Inflammatory macrophage treated with lipopolysaccharide for 1 hour (primary cell): ENCODE measurements at places on chromosomes 4 and X.

GRCh38 chr4:151799417-151800012, 38.7 kb upstream of the GATB start:
- DNase-seq, result no peak

DNA sequence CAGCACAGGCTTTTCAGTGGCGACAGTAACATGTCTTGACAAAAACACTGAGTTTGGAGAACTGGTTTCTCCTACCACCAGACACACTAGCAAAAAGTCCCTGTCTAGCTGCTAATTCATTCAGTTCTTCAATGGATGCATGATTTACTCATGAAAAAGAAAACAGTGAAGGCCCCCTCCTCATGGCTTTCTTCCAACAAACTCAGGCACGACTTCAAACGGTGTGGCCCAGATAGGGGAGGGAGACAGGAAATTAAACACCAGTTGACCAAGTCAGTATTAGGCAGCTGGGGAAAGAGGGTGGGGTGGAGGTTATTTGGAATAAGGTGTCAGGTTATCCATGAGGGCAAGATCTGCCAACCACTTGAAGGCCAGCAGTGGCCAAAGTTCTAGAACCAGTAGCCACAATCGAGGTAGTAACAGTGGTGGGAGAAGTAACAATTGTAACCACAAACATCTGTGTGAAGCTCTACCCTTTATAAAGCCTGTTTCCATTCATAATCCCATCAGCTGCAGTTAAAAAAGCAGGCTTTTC, 60.2 kb downstream of the SEPSECS start:
- DNase-seq, result no peak

- no peak for DNase-seq
Measured at GRCh38 chr4:25063116-25063515, 32.4 kb upstream of the LGI2 start.

GRCh38 chrX:72127332-72127731, 4.4 kb downstream of the RTL5 start:
- no peak for DNase-seq

DNA sequence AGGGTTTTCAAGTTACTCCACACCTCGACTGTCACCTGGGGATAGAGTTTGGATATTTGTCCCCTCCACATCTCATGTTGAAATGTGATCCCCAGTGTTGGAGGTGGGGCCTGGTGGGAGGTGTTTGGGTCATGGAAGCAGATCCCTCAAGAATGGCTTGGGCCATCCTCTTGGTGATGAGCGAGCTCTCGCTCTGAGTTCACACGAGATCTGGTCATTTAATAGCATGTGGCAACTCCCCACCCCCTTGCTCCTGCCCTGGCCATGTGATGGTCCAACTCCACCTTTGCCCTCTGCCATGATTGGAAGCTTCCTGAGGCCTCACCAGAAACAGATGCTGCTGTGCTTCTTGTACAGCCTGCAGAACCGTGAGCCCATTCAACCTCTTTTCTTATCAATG, 8.3 kb downstream of the CTAG1A start:
- DNase-seq, result no peak

DNA sequence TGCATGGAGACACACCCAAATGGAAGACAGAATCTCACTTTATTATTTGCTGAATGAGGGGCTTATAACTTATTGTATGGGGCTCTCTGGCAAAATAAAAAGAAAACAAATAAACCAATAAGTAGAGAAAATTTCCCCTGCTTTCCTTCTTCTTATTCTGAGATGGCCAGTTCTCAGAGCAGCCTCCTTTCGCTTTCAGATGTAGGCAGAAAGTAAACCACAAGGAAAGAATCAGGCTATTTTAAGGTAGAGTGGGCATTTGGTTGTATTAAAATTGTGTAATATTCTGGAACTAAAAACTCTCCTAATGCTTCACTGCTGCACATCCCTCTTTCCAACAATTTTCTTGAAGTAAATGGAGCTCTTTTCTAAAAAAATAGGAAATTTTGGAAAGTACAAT, 241.8 kb downstream of the GALNTL6 start:
- DNase-seq, result no peak

DNA sequence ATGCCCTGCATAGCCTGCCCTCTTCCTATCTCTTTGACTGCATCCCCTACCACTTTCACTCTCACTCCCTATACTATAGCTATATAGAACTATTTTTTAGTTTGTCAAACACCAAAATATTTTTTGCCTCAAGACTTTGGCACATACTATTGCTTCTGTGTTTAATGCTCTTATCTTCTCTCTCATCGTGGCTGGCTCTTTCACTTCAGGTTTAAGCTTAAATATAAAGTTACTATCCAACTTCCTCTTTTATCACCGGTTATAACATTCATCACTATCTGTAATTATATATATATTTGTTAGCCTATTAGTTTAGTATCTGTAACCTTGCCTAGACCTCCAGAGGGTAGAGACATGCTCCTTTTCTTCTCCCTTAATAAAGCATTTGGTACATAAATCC, 11.5 kb upstream of the HMGB2 start:
- DNase-seq, result no peak

DNA sequence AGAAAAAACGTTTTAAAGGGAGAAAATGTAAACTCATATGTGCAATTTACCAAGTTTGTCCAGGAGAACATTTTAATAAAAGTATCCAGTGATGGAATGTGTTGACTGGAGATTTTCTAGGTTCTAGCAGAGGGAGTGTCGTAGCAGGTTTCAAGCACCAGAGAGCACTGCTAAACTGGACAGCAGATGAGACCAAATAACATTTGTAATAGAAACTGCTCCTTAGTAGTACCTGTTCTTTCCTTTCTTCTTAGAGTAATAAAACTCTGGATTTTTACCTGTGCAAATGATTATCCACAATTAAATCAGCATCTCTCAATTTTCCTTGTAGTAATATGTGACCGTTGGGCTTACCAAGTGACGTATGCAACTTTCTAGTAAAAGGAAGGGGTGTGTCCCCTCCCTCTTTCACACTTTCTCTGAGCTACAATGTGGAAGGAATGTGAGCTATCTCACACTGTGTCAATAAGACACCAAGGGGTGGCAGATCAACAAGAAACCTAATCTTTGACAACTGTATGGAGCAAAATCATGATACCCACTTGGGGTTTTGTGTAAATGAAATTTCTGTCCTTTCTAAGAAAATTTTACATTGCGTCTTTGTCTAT, 9.5 kb downstream of the HPGDS start:
- DNase-seq, result no peak

DNA sequence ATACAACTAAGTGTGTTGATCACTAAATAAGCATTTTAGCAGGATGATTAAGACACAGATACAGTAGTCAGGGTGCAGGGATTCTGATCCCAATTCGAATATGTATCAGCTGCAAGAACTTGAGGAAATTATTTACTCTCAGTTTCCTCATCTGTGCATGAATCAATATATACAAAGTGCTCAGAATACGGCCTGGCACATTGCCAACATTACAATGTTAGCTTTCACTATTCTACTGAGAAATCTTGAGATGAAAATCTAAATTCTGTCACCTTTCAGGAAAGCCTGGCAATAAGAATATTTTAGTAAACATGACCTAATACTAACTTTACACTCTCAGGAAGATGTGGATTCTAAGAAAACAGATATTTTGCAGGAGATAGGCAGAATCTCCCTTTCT, 1001.6 kb upstream of the IGFBP7 start:
- no peak for DNase-seq

- no peak for DNase-seq
Measured at GRCh38 chrX:112746812-112747595, 67.3 kb upstream of the LHFPL1 start.

- DNase-seq, result no peak
Measured at GRCh38 chrX:3711331-3711917, 2.0 kb downstream of the PRKX start.

DNA sequence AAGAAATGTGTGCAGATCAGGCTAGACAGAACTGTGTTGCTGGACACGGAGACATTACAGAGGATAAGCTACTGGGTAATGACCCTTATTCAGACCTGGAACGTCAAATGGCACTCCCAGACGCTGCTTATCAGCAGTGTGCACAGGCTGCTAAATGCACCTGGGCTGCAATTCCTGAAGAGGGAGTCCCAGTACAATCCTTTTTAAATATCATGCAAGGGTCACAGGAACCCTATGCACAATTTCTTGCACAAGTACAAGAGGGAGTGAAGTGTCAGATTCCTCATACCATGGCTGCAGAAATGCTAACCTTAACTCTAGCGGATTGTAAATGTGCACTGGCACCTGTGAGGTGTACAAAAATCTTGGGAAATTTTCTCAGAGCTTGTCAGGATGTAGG, 16.9 kb downstream of the SPIN2B start:
- DNase-seq, result no peak

DNA sequence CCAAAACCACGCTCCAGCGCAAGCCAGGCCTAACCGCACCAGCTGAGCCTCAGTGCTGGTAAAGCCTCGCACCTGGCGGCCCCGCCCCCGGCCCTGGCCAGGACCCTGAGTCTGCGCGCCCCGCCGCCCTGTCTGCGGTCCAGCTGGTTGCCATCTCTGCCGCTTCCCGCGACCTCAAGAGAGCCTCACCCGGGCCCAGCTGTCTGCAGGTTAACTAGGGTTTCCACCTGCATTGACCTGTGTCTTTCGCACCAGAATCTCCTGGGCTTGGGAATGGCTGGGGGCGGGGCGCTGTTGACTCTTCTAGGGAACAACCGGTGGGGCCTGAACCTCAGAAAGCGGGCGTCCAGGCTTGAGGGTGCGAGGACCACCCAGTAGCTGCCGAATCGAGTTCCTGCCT, 207.7 kb upstream of the PRPS2 start:
- no peak for DNase-seq

DNA sequence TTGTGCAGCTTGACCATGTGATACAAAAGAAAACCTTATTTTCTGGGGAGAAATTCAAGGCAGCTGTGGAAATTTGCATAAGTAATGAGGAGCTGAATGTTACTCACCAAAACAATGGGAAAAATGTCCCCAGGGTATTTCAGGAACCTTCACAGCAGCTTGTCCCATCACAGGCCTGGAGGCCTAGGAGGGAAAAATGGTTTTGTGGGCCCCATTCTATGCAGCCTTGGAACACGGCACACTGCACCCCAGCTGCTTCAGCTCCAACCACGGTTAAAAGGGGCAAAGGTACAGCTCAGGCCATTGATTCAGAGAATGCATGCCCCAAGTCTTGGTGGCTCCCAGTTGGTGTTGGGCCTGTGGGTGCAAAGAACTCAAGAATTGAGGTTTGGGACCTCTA, 216.1 kb downstream of the MAGEE1 start:
- no peak for DNase-seq

DNA sequence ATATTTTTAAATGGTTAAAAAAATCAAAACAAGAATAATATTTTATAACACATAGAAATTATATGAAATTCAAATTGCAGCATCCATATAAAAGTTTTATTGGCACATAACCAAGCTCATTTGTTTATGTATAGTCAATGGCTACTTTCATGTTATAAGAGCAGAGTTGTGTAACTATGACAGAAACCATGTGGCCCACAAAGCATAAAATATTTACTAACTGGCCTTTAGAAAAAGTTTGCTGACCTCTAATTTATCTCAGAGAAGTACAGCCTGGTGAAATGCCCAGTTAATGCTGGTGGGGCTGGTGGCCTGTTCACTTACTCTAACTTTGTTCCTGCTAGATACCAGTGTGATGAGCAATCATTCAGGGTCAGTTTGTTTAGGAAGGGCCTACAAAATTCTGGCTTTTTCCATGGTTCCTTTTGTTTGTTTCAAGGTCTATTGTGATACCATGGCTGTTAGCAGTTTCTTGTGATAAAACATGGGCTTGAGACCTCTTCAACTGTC, 104.6 kb downstream of the PPP1R2C start:
- no peak for DNase-seq

- no peak for DNase-seq
Measured at GRCh38 chr4:1081689-1082040, 31.7 kb downstream of the RNF212 start.

DNA sequence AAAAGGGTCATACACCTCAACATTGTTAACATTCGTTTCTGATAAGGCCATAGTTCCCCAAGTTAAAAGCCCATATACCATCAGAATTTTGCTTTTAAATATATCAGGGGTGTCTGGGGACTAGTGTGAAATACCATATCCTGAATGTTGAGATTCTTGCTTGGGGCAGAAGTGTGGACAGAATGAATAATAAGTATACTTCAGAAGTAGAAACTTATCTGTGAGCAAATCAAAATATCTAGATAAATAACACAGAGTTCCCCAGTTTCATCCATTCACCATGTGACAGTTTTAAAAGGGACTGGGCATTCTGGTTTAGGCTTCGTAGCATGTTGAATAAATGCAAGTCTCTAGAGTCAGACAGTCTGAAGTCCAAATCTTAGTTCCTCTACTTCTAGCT, 110.5 kb downstream of the CHRNA9 start:
- DNase-seq, result no peak

DNA sequence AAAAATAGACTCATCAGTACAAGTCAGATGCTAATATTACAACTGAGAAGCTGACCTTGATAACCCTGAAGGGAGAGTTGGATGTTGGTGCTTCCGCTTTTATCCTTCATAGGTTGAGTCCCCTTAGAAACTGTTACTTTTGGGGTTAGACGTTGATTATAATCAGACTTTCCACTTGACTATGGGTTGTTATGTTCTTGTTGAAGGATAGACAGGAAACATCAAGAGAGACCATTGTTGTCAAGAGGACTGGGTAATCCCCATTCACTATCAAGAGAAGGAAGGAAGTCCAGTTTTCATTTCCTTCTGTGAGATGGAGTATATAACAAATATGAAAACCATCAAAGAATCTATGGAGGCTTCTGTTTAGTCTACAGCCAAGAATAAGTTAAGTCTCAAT, 229.9 kb upstream of the AFF2 start:
- no peak for DNase-seq

- DNase-seq, result no peak
Measured at GRCh38 chr4:165368114-165368513, 10.7 kb upstream of the CPE start.

- DNase-seq, result no peak
Measured at GRCh38 chr4:105858466-105859040, 36.7 kb upstream of the NPNT start.

DNA sequence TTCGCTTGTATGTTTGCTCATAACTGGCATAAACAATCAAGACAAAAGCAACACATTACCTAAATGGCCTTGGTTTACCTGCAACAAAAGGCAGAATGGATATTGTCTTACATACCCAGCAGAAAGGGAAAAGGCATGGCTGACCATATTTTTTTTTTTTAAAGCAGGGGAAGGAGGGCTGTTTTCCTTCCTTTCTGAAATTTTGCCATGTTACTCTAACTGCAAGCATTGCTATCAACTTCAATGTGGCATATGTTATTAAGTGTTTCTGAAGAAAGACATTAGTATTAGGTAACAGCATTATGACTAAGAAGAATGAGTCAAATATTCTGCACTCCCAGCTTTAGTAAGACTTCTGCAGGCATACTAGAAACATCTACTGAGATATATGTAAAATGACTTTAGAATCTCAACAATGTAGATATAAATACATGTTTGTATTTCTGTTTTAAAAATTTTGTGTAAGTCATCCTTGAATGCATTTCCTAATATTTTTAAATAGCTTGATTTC, 512.6 kb upstream of the FAM241A start:
- peak; percentile 39 for DNase-seq

- no peak for DNase-seq
Measured at GRCh38 chr4:59374416-59374815, 1825.7 kb upstream of the ADGRL3 start.

- DNase-seq, result no peak
Measured at GRCh38 chr4:76960014-76960413, 10.5 kb downstream of the SEPTIN11 start.
